Right hindlimb (tissue), 1 donor: ENCODE measurements at places on chromosomes 11 and 22.

GRCh38 chr11:126929179-126930061, 71.2 kb downstream of the KIRREL3 start:
- peak; percentile 38 for DNase-seq

DNA sequence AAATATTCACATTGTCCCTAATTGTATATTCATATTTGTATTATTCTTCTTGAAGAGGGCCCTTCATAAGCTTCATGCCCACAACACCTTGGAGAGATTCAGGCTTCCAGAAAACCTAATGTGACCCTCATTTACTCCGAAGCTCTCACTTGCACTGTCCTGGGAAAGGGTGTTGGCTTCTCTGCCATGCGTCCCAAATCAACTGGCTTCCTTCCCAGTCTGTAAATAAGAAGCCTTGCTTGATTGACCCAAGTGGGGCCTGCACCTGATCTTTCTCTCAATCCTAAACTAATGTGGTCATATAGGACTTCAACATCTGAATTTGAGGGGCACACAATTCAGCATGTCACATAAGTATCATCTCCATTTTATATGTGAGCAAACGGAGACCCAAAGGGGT, 40.5 kb upstream of the ZBTB16 start:
- no peak for DNase-seq

DNA sequence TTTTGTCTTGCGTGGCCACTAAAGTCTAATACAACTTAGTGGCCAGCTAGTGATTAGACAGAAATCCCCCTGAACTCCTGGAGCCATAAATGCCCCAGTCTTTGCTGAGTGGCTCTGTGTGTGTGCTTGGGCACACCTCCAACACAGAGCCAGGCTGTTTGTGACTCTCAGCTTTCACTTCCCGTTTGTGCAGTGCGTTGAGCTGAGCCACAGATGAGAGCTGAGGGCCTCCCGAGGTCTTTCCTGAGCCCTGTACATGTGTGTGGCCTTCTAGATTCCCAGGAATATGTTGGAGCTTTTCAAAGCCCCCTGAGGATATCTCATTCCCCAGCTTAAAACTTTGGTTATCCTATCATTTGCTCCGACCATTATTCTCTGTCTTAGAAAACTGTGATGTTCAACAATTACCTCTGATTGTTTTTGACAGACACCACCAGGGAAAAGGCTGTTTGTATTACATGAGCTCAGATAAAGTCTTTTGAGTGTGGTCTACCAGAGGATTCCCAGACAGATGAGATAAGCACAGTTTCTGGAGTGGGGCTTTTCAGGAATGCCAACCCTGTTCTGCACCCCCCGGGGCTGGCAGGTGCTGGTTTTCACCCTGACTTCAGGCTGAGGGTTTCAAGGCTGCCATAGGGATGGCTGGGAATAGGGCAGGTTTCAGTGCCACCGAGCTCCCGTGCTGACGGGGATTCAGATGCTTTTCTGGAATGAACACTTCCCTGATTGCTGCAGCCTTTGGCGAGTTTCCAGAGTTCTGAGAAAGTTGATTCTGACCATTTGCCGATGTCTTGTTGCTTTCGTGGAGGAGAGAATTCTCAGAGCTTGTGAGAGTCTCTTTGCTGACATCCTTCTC, 23.8 kb downstream of the IGHMBP2 start:
- DNase-seq: no peak

- no peak for DNase-seq
These were observed 39.6 kb downstream of the UBASH3B start for GRCh38 chr11:122695076-122695615.

- no peak for DNase-seq
These were observed 47.1 kb upstream of the HORMAD2 start for GRCh38 chr22:30033137-30033536.

DNA sequence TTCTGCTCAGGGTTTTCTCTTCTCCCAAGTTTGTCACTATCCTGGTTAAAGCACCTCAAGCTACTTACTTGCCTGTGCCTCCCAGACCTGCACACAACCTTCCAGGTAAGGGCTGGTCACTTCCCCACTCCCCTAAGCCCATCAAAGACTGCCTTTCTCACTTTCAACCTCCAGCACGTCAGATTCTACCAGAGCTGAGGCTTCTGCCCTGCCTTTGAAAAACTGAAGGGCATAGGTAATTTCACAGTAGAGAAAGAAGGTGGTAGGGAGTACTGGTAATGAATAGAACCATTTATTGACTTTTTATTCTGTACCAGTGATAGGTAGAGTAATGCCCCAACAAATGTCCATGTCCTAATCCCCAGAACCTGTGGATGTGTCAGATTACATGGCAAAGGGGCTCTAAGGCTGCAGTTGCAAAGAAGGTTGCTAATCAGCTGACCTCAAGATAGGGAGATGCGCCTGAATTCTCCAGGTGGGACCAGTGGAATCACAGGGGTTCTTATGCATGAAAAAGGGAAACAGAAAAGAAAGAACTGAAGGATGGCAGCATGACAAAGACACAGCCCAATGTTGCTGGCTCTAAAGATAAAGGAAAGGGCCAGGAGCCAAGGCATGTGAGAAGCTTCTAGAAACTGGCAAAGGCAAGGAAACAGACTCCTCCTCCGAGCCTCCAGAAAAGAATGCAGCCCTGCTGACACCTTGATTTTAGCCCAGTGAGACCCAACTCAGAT, 89.0 kb downstream of the SLC1A2 start:
- DNase-seq: no peak

- peak; percentile 79 for DNase-seq
These were observed at the start of gene VWCE for GRCh38 chr11:61294717-61295595. VWCE (minus strand) TSS chr11:61295316; CDS start chr11:61295037, 279 bp downstream.

DNA sequence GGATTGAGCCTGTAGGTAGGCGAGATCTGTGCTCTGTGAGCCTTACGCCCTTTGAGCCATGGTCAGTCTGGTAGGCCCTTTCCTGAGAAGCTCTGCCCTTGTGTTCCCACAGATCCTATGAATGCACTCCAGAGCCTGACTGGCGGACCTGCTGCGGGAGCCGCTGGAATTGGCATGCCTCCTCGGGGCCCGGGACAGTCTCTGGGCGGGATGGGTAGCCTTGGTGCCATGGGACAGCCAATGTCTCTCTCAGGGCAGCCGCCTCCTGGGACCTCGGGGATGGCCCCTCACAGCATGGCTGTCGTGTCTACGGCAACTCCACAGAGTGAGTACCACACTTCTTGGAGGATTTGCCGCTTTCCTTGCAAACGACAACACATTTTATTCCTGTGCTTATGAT, 47.4 kb downstream of the MED15 start:
- DNase-seq: no peak

- no peak for DNase-seq
These were observed 6.2 kb downstream of the MRGPRD start for GRCh38 chr11:68974421-68975194.

- DNase-seq: peak; percentile 63
These were observed 11.7 kb downstream of the TECTA start for GRCh38 chr11:121112498-121113455.

DNA sequence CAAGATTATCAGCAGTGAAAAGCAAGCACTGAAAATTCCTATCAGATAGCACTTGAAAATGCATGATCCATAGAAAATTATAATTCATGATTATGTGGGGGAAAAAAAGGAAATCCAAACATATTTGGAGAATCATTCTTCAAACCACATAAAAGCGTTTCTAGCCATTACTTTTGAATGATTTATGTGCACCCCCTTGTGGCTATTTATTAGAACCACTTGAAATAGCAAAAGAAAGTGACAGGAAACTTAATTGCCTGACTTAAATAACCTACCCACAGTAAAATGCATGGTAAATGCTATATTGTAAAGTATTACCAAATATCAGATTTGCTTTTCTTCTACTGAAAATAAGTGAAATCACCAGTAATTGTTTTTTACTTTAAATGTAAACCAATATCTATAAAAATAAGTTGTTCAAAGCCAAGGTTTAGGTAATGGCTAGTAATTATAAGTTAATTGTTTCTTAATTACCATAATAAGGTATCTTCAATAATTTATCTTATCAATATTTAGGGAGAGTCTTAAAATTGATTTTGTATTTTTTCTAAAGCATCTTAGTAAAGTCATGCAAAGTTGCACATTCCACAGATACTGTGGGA, 168.5 kb downstream of the ARHGAP42 start:
- no peak for DNase-seq

GRCh38 chr11:46302866-46303265, 25.4 kb downstream of the CREB3L1 start:
- no peak for DNase-seq

DNA sequence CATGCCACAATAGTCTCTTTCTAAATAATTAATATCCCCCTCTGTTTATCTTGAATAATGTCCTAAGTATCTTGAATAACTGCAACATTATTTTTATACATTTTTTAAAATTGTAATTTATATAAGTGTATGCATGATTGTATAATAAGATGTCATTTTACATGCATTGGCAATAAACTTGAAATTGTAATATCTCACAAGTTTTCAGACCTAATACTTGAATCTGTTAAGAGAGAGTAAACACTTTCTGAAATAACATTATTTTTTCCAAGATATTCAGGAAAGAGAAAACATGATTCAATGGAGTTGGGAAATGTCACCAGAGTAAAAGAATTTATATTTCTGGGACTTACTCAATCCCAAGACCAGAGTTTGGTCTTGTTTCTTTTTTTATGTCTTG, at the start of gene OR4D11:
TSS of gene OR4D11 (plus strand) at position 301 of the 400 bp plus-strand sequence. CDS start at position 301, 0 bp downstream.
- no peak for DNase-seq

GRCh38 chr11:27287205-27287604, 75.8 kb downstream of the CCDC34 start:
- no peak for DNase-seq

- no peak for DNase-seq
These were observed 9.5 kb upstream of the DKK3 start for GRCh38 chr11:12017865-12018453.

DNA sequence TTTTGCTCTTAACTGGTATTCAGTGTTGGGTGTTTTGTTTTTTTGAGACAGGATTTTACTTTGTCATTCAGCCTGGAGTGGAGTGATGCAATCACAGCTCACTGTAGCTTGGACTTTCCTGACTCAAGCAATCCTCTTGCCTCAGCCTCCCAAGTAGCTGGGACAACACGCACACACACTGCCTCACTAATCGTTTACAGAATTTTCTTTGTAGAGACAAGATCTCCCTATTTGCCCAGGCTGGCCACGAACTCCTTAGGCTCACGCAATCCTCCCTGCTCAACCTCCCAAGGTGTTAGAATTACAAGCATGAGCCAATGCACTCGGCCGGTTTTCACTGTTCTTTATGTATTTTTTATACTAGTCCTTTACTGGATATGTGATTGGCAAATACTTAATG, 51.0 kb upstream of the IGLL5 start:
- DNase-seq: no peak

- DNase-seq: no peak
These were observed 12.9 kb downstream of the APLNR start for GRCh38 chr11:57224128-57224527.

DNA sequence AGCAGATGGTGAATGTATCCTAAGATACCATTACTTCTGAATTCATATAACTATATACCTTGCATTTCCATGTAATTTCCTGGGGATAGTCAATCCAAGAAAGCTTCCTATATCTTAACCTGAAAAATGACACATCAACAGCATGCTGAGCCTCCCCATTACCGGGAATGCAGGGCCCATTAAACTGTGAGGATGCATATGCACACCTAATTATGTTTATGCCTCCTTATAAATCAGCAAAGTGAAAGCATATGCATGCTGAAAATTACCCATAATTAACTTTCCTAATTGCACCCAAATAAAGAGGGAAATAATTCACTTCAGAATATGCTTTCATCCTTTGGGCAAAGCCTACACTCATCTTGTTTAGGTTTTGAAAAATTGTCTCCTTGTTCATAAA, 663.0 kb downstream of the KCNA4 start:
- no peak for DNase-seq

- DNase-seq: no peak
These were observed 1129.1 kb downstream of the DLG2 start for GRCh38 chr11:84497981-84498411.

DNA sequence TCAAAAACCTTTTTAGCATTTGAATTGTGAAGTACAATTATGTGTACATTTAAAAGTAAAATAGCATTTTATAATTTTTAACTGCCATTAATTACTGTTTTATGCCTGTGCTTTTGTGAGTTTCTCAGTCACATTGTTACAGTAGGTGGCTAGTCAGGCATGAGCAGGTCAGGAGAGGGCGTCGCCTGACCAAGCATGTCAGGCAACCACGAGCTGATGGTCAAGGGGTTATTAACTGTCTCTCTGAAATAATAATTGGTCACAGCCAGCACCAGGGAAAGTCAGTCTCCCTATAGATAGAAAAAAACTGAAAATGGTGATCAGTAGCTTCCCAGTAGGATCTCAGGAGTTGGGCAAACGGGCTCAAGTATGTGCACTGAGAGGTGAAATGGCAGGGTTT, 19.4 kb upstream of the CCDC81 start:
- no peak for DNase-seq

GRCh38 chr11:126719740-126720139, 280.8 kb downstream of the KIRREL3 start:
- DNase-seq: no peak

- peak; percentile 70 for DNase-seq
These were observed 76.5 kb upstream of the ARFGAP3 start for GRCh38 chr22:42933485-42934091.

- no peak for DNase-seq
These were observed 190.8 kb downstream of the TTC28 start for GRCh38 chr22:28488825-28489224.

GRCh38 chr11:19482319-19483100, 230.1 kb upstream of the NAV2 start:
- DNase-seq: no peak

- DNase-seq: no peak
These were observed 441.0 kb downstream of the NTM start for GRCh38 chr11:131811383-131811782.

DNA sequence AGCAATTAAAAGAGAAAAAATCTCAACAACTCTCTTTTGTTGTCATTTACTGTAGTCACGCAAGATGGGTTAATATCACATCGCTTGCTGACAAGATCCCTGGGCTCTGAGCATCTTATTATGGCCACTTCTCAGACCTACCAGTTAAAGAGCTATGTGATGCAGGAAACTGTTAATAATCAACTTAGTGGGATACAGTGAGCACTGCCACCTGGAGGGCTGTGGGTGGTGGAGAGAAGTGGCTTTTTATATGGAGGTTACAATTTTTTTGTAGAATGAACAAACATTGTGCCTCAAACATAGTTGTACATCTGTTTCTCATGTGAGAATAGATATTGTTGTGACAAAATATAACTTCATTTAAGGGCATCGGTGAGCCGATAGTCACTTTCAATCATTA, 181.0 kb downstream of the TENM4 start:
- DNase-seq: no peak

GRCh38 chr22:43883012-43883661, 8.7 kb downstream of the PNPLA5 start:
- no peak for DNase-seq

DNA sequence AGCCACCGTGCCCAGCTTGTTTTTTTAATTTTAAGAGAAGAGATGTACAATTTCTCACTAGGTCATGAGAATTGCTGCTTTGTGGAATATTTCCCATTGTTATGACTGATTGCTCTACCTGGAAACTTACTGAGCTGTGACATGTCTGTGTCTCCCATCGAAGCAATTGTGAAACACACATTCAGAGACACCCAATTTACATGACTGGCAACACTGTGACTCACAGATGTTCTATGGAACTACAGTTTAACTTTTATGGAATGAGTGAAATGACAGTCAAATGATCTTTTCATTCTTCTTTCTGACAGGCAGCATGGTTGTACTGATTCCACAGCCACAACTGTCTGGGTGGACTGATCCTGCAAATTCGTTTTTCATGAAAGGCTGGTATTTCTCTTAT, 32.3 kb downstream of the ELF5 start:
- no peak for DNase-seq

GRCh38 chr22:45948081-45948648, 28.8 kb downstream of the WNT7B start:
- DNase-seq: no peak

- no peak for DNase-seq
These were observed 71.7 kb downstream of the FDX1 start for GRCh38 chr11:110501428-110501827.
